ENCODE measurements at places on chromosomes 2 and 18.

GRCh38 chr2:143840601-143841000 is 679.3 kb downstream of the ZEB2 start:
- no peak for DNase-seq

DNA sequence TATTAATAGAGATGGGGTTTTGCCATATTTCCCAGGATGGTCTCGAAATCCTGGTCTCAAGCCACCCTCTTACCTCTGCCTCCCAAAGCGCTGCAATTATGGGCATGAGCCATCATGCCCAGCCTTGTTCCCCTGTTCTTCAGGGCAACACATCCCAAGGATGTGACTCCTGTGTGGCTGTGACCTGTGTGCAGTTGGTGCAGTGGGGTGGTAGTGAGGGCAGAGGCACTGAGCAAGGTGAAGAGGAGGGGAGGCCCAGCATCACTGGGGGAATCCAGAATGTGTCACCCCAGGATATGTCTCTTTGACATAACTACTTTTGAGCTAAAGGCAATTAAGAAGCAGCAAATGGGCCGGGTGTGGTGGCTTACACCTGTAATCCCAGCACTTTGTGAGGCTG is 23.4 kb downstream of the CENPA start:
- DNase-seq = no peak

GRCh38 chr2:71939588-71940535 is 207.8 kb downstream of the CYP26B1 start:
- no peak for DNase-seq

- DNase-seq = no peak
Measured at GRCh38 chr2:10765914-10766313, 44.5 kb downstream of the ATP6V1C2 start.

DNA sequence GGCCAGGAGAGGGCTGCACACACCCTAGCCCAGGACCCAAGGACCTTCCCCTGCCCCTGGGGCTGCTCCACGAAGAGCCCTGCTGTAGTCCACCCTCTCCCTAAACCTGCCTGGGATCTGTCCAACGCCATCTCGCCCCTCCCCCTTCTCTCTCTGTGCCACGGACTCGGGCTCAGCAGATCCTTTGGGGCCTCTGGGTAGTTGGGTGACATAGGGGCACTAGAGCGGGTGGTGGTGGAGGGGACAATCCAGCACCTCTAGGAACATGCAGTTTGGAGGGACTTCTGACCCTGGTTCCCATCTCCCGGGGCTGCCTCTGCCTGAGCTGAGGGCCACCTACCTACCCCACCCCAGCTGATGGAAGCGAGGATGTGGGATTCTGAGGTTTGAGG is 7.3 kb upstream of the CRYBA2 start:
- no peak for DNase-seq

All from activated naive CD8-positive, alpha-beta T cell treated with anti-CD3 and anti-CD28 coated beads, Interleukin-2, amount 10 ng/mL, durations not matched to agents 7 days and 5 days (primary cell).